NCI-H1105 treated with DMSO at 0.1 percent for 48 hours (cell line): ENCODE measurements at places on chromosomes 6 and 20.
A peak's percentile ranks its signal among the peaks of the same experiment; 100 is the strongest.

- DNase-seq, result peak; percentile 29
Observed at GRCh38 chr6:28580475-28580874, 54.8 kb downstream of the GPX5 start.

GRCh38 chr6:135240711-135241110, 59.6 kb downstream of the MYB start:
- no peak for DNase-seq

- no peak for DNase-seq
Observed at GRCh38 chr20:4932061-4932460, 69.2 kb downstream of the SLC23A2 start.

DNA sequence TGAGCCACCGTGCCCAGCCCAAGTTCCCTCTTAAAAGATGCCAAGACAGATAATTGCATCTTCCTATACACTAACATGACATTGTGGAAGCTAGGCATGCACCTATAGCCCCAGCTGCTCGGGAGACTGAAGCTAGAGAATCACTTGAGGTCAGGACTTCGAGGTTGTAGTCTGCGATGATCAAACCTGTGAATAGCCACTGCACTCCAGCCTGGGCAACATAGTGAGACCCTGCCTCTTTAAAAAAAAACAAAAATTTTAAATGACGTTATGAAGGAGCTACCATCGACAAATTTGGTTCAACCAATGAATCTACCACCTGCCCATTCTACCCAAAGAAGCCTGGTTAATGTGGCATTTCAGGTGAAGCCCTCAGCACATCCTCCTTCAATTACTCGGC, 80.7 kb downstream of the TBC1D7 start:
- no peak for DNase-seq

- DNase-seq, result no peak
Observed at GRCh38 chr6:121550491-121551010, 115.1 kb downstream of the GJA1 start.

GRCh38 chr20:39089029-39089428, 126.9 kb downstream of the DHX35 start:
- DNase-seq, result no peak

- DNase-seq, result no peak
Observed at GRCh38 chr6:4717856-4718255, 58.3 kb upstream of the CDYL start.

DNA sequence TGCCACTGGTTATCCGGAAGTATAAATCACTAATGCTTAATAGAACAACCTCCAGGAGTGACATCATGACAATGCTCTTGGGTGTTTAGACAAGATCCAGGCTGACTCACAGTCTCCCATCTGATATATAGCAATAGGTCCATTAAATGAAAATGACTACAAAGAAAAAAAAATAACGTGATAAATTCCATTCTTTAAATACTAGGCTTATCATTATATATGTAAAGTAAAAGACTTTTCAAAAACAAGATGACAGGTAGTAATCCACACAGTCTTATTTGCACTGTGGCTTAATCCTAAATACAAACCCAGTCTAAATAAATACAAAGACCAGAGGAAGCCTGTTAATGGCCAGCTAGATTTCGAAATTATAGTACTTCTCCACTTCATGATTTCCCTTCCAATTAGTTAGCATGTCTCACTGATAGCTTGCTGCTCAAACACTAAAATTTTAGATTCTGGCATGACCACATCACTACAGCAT, 149.1 kb upstream of the BEND3 start:
- no peak for DNase-seq

DNA sequence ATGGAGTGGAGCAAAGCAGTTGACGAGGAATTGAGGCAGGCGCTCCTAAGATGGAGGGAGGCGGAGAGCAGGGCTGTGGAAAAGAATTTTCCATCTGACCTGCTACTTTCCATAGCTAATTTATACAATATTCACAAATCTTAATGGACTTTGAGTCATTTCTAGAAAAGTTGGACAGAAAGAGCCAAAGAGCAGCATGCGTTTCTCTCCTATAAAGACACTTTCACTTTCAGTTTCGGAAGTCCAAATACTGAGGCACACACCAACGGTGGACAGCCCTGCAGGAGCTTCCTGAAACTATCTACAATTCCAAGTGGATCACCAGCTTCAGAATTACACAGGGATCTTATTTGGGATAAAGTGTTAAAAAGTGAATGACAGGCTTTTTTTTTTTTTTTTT, 43.5 kb downstream of the PANK2 start:
- no peak for DNase-seq

- DNase-seq, result no peak
Observed at GRCh38 chr20:52104546-52105441, 86.8 kb downstream of the ZFP64 start.

DNA sequence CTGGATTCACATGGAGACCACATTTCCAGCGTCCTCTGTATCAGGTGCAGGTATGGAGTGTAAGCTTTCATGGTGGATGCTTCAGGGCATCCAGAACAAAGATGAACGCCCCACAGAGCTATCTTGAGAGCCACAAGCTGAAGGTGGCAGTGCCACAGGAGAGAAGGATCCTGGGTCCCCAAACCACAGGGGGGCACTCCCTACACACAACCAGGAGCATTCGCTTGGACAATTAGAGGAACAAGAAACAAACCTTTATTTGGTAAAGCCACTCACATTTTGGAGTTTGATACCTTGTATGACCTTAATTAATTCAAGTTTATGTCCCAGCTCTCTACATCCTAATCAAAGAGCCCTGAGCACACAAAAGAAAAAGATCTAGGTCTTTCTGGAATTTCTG, 406.3 kb downstream of the PREX1 start:
- no peak for DNase-seq

GRCh38 chr6:8785223-8785622, 349.9 kb upstream of the SLC35B3 start:
- no peak for DNase-seq

DNA sequence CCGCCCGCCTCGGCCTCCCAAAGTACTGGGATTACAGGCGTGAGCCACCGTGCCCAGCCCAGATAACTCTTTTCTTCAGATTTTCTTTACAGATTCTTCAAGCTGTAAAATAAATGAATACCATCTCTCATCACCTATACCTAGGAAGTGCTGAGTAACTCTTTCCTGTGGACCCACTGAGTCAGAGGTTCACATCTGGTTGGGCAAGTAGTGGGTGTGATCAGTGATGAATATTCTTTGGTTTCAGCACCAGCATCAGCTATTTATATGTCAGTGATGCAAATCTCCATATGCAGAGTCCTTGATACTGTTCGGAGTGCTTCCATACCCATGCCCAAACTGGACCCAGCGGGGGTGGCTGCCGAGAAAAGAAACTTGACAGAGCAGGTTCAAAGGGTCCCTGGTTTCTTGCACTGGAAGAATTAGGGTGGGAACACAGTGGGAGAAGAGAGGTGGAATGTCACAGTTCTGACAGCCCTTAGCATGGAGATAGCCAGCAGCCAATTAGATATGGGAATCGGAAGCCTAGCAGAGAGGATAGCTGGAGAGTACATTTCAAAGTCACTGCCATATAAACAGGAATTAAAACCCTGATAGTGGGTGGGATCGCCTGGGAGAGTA, 64.9 kb upstream of the DDR1 start:
- DNase-seq, result no peak

DNA sequence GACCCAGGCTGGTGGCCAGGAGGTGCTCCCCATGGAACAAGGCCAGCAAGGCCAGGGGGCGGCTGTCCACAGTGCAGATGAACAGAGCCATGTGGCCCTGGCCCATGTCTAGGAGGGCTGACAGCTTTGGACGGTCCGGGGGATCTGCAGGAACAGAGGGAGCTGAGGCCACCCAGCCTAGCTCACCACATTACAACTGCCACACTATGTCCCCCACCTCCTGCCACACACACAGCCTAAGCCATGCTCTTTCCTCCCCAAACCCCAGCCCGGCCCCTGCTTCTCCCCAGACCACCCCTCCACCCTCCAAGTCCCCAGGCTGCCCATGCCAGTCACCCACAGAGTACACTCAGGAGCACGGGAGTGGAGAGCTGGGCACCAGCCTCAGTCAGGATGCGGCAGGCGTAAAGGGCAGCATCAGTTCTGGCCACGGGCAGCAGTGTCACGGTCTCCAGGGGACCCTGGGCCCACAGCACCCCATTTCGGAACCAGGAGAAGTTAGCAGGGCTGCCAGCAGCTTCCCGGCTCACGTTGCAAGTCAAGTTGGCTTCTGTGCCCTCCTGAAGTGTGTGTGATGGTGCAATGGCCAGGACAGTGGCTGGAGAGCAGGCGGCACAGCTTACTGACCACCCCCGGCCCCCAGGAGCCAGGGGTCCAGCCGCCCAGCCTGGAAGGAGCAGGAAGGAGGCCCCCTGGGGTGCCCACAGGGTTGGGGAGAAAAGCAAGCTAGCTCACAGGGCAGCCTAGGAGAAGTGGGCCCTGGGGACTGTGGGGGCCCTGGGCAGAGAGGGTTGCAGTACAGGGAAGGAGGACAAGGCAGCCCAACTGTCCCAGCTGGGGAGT, 15.2 kb upstream of the ADAM33 start:
- DNase-seq, result no peak

DNA sequence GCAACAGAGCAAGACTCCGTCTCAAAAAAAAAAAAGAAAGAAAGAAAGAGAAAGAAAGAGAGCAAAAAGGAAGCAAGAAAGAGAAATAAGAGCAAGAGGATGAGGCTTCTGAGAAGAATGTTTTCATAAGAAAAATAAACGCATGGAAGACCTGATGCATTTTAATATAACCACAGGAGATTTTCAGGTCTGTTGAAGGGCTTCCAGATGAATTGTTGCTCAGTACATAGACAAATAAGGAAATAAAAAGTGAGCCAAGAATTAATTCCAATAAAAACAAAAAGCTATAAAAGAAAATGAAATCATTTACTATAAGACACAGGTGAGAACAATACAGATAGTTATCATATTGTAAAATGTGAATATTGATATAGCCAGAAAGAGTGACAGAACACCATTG, 43.5 kb downstream of the PERP start:
- no peak for DNase-seq

DNA sequence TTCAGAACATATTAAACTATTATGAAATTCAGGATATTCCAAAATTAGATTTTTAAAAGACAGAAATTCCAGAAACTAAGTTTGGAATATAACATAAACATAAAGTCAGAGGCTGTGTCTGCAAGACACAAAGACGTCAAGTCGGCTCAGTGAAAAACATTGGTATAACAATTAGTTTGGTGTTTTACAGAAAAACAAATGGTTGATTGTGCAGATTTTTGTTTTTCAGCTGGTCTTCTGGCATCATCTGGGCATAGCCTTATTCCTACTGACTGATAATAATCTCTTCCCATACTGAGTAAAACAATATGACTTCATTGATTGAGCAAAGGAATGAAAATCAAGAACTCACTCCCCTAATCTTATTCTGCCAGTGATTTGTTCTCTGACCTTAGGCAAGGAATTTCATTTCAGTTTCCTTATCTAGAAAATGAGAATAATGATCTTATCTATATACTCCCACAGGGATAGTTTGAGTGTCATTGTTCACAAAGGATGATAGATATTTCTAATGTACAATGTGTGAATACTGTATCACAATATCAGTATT, 84.3 kb downstream of the FRK start:
- no peak for DNase-seq

DNA sequence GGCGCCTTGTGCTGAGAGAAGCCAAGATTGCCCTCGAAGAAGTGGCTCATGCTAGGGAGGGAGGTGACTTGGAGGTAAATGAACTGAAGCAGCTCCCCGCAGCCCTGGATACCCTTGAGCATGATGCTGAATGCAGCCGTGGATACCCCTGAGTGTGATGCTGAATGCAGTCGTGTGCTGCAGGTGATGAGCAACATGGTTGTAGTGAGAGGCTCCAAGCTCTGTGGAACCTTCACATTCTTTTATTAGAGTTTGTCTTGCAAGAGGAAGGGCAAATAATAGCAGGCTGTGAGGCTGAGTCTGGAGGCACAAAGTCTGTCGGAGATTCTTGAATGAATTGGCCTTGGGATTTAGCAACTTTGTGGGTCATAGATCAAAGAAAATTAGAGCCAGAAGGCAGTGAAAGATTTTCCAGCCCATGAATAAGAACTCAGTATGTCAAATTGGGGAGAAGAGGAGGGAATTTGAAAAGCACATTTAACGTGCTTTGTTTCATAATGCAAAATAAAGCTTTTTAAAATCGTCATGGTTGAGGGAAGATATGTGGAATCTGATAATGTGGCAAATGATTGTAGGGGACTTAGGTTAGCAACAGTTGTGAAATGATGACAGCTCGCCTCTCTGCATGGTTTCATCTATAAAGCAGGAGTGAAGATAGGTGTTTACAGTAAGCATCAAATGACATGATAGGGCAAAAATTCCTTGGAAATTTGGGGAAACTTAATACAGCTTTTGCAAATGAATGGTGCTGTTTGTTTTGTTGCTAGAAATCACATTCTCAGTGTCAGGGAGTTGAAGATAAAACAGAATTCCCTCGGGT, 120.1 kb upstream of the TIAM2 start:
- DNase-seq, result no peak

DNA sequence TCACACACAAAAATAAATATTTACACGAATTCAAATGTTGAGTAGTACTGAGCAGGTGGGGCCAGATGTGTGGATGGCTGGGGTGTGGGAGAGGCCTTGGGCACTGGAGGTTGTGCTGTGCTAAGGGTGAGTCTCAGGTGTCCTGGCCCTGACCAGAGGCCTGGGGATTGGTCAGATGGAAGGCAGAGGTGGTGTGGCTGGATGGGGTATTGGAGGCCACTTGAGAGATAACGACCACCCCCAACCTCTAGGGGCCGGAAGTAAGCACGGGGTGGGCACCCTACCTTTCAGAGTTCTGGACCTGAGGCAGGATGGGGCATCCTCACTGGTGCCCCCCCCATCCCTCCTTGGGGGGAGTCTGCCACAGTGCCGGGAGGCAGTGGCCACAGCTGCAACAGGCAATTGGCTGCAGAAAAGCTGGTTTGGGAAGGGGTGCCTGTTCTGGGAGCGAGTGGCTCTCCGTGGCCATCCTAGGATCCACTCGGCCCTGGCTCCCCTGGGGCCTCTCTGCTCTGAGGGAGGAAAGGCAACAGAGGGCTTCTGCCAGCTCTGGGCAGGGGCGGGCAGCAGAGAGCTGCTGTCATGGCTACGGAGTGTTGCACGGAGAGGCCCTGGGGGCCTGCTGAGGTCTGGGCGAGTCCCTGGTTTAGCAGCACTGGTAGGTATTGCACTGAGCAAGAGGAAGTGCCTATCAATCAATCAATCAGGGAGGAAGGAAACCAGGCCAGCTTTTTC, 87.6 kb downstream of the ASXL1 start:
- no peak for DNase-seq

GRCh38 chr6:131132360-131132759, 2.9 kb upstream of the AKAP7 start:
- no peak for DNase-seq

- DNase-seq, result peak; percentile 71
Observed at GRCh38 chr6:153023977-153024708, 21.6 kb upstream of the MTRF1L start.

DNA sequence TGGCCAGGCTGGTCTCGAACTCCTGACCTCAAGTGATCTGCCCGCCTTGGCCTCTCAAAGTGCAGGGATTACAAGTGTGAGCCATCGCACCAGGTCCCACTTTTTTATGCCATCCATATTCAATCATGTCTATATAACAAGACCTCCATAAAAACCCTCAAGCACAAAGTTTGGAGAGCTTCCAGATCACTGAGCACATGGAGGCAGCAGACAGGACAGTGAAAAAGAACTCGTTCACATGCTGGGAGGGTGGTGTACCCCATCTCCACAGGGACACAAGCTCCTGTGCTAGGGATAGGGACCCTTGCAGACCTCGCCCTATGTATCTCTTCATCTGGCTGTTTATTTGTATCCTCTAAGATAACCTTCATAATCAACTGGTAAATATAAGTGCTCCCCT, 30.3 kb downstream of the KIF13A start:
- no peak for DNase-seq
